Activated CD4-positive, alpha-beta T cell treated with anti-CD3 and anti-CD28 coated beads, Interleukin-2, amount 10 ng/mL, durations not matched to agents 24 days and 14 days (primary cell): ENCODE measurements at places on chromosomes 11 and 22. TPM values are rescaled to one million over a fixed set of nuclear protein-coding genes. Genes with fewer than 3 reads are reported as not detected.

- H3K4me1 ChIP-seq: peaks cover 10% of the 10 kb centered on the region
- H3K27ac ChIP-seq: no peak overlapping the region
- peak; percentile 92 for DNase-seq
- peaks cover 20% of the 10 kb centered on the region for H3K27me3 ChIP-seq
Observed at GRCh38 chr11:75388386-75389275, 10.7 kb upstream of the RPS3 start.

DNA sequence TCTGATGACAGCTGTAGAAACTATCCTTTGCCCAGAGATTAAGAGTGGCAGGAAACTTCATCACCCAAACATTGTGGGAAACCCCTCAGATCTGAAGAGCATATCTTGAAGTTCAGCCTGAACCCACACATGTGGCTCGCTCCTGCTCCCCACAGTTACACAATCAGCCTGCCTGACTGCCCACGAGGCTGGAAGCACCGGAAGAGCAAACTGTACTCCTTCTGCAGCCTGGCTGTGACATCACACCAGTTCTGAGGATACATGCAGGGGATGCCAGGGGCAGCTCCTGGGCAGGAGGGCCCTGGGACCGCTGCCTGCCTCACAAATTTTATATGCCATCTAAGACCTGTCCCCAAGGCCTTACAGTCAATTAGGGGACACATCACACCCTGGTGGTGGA lies 444.4 kb downstream of the BUD13 start:
- no peak overlapping the region for H3K27ac ChIP-seq
- H3K4me1 ChIP-seq: no peaks in the 10 kb centered on the region
- no peaks in the 10 kb centered on the region for H3K27me3 ChIP-seq
- no peak overlapping the region for H3K4me3 ChIP-seq
- H3K36me3 ChIP-seq: no peaks in the 10 kb centered on the region

DNA sequence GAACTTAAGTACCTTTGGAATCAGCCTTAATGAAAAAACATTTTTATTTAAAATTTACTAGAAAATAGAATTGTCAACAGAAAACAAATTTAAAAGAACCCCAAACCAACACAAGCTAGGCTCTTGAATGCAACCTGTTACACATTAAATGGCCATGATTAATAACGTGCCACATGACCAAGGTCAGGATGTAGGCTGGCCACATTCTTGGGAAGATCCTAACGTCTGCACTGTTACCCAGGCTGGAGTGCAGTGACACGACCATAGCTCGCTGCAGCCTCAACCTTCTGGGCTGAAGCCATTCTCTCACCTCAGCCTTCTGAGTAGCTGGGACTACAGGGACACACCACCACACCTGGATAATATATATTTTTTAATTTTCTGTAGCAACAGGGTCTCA lies 126.4 kb upstream of the APOA1 start:
- peaks cover 7% of the 10 kb centered on the region for H3K36me3 ChIP-seq
- no peak overlapping the region for H3K4me3 ChIP-seq
- H3K27ac ChIP-seq: no peak overlapping the region
- no peaks in the 10 kb centered on the region for H3K27me3 ChIP-seq
- no peak for DNase-seq

DNA sequence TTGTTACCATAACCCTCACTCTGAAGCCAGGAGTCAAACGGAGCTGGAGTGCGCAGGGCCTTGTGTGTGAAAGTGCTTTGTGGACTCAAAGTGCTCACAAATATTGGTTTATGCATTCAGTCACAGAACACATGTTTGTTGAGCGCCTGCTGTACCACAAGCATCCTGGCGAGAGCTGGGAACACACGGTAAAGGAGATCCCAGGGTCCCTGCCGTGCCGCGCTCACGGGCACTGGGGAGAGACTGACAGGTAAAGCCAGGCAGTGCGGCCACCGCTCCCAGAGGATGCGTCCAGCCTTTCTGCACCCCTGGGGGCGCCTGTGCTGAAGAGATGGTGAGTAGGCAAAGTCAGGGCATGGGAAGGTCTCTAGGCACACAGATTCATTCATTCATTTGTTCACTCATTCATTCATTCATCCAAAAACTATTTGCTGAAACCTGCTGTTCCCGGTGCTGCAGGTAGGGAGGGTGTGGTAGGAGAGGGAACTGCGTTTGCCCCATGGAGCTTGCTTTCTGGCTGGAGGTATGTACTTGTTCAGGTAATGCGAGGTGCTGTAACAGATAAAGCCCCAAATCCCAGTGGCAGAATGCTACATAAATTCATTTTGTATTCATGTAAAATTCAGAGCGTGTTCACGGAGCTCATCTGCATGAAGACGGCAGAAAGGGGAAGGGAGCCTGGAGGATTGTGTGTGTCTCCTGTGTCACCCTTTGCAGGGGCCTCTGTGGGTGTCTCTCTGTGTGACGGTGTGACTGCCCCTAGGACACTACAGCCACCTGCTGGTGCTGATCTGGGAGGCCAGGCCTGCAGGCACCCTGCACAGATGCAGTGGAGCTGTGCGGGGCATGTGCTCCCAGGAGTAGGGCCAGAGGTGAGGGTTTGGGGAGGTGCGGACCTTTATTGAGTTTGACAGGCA lies 167.0 kb upstream of the B3GAT1 start:
- H3K27ac ChIP-seq: peak overlapping the region; percentile 64
- DNase-seq: no peak
- peaks cover 17% of the 10 kb centered on the region for H3K27me3 ChIP-seq
- peaks cover 12% of the 10 kb centered on the region for H3K4me1 ChIP-seq
- no peak overlapping the region for H3K4me3 ChIP-seq

DNA sequence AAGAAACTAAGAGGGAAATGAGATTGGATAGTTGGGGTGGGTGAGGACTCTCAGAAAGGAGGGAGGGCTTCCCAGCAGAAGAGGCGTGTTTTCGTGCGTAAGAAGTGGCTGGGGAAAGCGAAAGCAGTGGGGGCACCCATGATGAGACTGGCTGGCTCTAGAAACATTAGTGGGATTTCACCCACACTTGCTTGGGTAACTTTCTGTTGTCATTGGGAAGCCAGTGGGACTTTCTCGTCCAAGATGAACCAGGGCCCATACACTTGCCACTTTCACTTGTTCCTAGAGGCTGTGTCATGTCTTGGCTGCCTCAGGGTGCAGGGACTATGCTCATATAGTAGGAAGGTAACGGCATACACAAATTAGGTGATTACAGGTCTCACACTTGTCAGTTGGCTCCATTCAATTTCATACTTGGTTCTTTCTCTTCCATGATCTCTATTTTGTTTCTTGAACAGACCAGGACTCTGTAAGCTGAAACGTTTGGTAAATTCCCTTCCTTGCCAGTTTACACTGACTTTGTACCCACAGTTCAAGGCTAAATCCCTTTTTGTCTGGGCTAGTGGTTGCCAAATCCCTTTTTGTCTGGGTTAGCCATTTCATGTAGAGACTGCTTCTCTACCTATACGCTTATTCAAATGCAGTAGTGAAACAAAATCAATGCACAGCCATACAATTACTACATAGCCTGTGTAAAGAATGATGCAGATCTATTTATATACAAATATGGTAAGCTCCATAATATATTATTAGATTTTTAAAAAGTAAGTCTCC lies 42.0 kb upstream of the CXCR5 start:
- H3K27ac ChIP-seq: peak overlapping the region; percentile 73
- H3K27me3 ChIP-seq: no peaks in the 10 kb centered on the region
- peak overlapping the region; percentile 14 for H3K4me3 ChIP-seq
- H3K36me3 ChIP-seq: peaks cover 1% of the 10 kb centered on the region

GRCh38 chr11:111718859-111719258 lies 47.3 kb downstream of the PPP2R1B start:
- no peaks in the 10 kb centered on the region for H3K4me1 ChIP-seq
- no peak overlapping the region for H3K27ac ChIP-seq
- no peak overlapping the region for H3K4me3 ChIP-seq
- no peaks in the 10 kb centered on the region for H3K27me3 ChIP-seq

GRCh38 chr11:5665051-5665570 lies 19.8 kb downstream of the TRIM5 start:
- H3K27ac ChIP-seq: no peak overlapping the region
- no peak overlapping the region for H3K4me3 ChIP-seq
- H3K36me3 ChIP-seq: peaks cover 27% of the 10 kb centered on the region
- no peaks in the 10 kb centered on the region for H3K4me1 ChIP-seq
- peak; percentile 17 for DNase-seq

- DNase-seq: no peak
- H3K27ac ChIP-seq: no peak overlapping the region
- H3K36me3 ChIP-seq: no peaks in the 10 kb centered on the region
- H3K4me1 ChIP-seq: no peaks in the 10 kb centered on the region
- H3K4me3 ChIP-seq: no peak overlapping the region
Observed at GRCh38 chr11:10993186-10993585, 135.3 kb upstream of the ZBED5 start.

DNA sequence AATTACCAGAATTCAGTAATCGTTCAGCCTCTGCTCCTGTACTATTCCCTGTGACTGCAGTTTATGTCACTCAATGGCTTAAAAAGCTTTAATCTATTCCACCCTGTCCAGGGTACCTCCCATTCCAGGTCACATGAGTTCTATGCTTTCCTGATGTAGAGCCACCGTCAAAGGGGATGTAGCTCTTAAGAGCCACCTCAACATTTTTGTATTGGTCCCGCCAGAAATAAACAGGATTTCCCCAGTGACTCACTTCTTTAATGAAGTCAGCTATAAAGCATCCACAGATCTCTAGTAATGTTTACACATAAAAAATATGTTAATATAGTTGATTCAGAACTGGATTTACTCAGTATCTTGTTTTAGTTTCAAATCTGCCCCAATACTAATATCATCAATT lies 1.3 kb upstream of the OR8D1 start:
- H3K36me3 ChIP-seq: no peaks in the 10 kb centered on the region
- peaks cover 5% of the 10 kb centered on the region for H3K27me3 ChIP-seq
- H3K27ac ChIP-seq: no peak overlapping the region
- H3K4me3 ChIP-seq: no peak overlapping the region
- no peak for DNase-seq

DNA sequence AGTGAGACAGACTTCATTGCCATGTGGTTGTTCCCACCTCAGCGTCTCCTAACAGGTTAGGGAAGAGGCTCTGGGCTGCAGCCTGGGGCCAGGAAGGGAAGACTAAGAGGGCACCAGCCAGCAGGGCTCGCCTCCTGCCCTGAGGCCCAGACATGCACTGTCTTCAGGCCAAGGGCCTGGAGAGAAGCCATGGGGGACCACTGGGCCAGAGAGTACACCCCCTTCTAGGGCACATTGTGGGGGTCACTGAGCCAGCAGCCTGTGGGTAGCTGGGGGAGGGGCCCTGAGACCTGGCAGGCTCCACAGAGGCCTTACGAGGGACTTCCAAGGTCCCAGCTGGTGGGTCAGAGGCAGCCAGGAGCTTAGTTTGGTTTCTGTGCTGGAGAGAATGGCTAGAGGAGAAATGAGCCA lies 25.0 kb upstream of the MYRF start:
- no peaks in the 10 kb centered on the region for H3K36me3 ChIP-seq
- H3K4me1 ChIP-seq: no peaks in the 10 kb centered on the region
- H3K27me3 ChIP-seq: no peaks in the 10 kb centered on the region
- no peak overlapping the region for H3K4me3 ChIP-seq
- H3K27ac ChIP-seq: no peak overlapping the region

DNA sequence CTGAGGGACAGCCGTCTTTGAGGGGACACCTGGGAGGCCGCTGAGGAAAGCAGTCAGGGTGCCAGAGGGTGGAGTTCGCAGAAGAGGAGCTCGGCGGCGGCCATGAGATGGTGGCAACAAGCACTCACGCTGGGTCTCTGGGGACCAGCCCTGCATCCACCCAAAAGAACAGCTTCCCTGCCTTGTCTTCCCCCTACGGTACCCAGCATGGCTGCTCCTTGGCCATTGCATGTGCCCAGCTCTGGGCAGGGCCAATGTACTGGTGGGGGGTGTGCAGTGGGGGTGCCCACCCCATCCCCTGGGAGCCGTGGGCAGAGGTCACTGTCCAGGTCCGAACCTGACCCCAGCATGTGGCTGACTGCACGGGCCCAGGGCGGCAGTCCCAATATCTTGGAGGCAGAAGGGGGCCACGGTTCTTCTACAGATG lies 42.3 kb downstream of the OSBPL5 start:
- no peaks in the 10 kb centered on the region for H3K4me1 ChIP-seq
- no peak overlapping the region for H3K27ac ChIP-seq
- H3K27me3 ChIP-seq: no peaks in the 10 kb centered on the region
- H3K4me3 ChIP-seq: no peak overlapping the region

DNA sequence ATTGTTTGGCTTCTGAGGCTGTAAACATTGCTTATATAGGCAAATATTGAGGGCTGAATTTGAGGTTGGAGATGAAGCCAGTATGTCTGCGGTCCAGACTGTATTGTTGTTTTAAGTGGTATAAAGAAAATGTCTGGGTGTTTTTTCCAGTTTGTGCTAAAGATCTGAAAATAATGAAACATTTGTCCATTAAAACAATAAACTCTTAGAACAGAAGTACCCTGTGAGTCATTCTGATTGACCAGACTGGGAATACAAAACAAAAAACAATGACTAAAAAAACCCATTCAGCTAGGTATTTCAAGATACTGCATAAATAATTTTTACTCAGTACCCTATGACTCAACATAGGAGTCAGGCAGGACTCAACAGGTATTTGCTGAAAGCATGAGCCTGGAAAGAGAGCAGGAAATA lies 20.4 kb downstream of the ALKBH8 start:
- H3K27me3 ChIP-seq: no peaks in the 10 kb centered on the region
- peaks cover 17% of the 10 kb centered on the region for H3K36me3 ChIP-seq
- peaks cover 11% of the 10 kb centered on the region for H3K4me1 ChIP-seq
- peak overlapping the region; percentile 5 for H3K27ac ChIP-seq
- no peak overlapping the region for H3K4me3 ChIP-seq
- no peak for DNase-seq

GRCh38 chr11:67644042-67644441 lies 4.5 kb upstream of the TBX10 start:
- peak; percentile 63 for DNase-seq
- no peaks in the 10 kb centered on the region for H3K27me3 ChIP-seq
- H3K4me3 ChIP-seq: no peak overlapping the region
- no peak overlapping the region for H3K27ac ChIP-seq

DNA sequence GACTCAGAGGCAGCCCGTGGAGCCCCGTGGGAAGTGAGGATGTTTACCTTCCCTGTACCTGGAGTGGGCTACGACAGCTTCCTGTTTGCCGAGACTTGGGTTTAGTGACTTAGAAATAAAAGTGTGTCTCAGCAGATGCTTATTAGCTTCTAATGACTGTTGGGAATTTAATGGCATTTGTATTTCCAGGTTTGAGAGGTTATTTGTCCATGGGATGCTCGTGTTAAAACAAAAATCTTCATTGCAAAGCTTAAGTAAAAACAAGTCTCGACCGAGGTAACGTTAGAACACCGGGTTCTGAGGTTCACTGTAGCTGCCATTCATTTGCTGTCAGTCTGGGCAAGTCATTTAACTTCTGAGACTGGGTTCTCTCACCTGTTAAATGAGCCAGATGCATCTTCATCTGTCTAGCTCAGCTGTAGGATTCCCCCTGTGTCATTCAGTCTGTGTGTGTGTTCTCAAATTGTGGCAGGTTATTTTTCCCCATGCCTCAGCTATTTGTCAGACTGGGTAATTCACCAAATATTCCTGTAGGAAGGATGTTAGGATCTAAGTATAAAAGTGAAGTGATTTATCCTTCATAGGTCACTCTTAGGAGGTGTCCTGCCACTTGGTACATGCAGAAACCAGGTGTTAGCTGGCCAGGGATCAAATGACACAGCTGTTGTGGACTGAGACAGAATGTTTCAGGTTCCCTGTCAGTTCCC lies 791 bp downstream of the EI24 start:
- peaks cover 26% of the 10 kb centered on the region for H3K36me3 ChIP-seq
- no peaks in the 10 kb centered on the region for H3K27me3 ChIP-seq
- peak overlapping the region; percentile 91 for H3K27ac ChIP-seq
- H3K4me1 ChIP-seq: peaks cover 18% of the 10 kb centered on the region
- peak; percentile 67 for DNase-seq

Gene MMP8
- total RNA-seq: not detected in 2 replicates

Gene MMP3
- not detected in 2 replicates for total RNA-seq

Gene SHANK2
- total RNA-seq: not detected in 2 replicates

Gene KIRREL3
- total RNA-seq: not detected in 2 replicates

Gene METTL15
- total RNA-seq: 16.9 and 18.3 TPM in 2 replicates
